GM03348 (cell line): ENCODE measurements at places on chromosomes 3 and 15.

- DNase-seq = no peak
Observed at GRCh38 chr3:16406166-16406565, 107.3 kb downstream of the RFTN1 start.

- DNase-seq = no peak
Observed at GRCh38 chr15:25609371-25609770, 170.5 kb upstream of the UBE3A start.

- no peak for DNase-seq
Observed at GRCh38 chr3:6504347-6504746, 356.6 kb upstream of the GRM7 start.

GRCh38 chr15:91632981-91633380, 220.5 kb upstream of the SLCO3A1 start:
- no peak for DNase-seq

- DNase-seq = no peak
Observed at GRCh38 chr3:179716226-179716625, 63.4 kb downstream of the USP13 start.

DNA sequence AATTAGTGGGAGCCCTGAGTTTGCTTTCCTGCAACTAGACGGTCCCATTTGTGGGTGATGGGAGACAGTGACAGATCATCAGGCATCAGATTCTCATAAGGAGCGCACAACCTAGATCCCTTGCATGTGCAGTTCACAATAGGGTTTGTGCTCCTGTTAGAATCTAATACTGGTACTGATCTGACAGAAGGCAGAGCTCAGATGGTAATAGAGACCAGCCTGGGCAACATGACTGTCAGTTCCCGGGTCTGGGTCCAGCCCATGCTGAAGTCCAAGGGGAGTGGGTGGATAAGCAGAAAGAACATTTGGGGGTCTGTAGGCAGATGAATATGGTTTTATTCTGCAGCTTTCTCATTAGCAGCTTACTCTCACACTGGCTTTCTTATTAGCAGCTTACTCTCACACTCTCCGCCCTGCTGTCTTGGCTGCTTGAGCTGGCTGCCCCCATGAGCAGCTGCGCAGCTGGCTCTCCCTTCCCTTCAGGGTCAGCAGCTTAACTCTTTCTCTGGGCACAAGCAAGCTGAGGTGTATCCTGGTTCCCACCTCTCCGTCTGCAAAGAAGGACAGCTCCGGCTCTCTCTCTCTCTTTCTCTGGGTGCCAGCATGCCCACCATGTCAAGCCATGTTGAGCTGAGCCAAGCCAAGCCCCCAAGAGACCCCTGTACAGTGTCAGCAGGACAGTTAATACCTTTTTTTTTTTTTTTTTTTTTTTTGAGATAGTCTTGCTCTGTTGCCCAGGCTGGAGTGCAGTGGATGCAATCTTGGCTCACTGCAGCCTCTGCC, 46.5 kb downstream of the KLHDC8B start:
- DNase-seq = no peak

DNA sequence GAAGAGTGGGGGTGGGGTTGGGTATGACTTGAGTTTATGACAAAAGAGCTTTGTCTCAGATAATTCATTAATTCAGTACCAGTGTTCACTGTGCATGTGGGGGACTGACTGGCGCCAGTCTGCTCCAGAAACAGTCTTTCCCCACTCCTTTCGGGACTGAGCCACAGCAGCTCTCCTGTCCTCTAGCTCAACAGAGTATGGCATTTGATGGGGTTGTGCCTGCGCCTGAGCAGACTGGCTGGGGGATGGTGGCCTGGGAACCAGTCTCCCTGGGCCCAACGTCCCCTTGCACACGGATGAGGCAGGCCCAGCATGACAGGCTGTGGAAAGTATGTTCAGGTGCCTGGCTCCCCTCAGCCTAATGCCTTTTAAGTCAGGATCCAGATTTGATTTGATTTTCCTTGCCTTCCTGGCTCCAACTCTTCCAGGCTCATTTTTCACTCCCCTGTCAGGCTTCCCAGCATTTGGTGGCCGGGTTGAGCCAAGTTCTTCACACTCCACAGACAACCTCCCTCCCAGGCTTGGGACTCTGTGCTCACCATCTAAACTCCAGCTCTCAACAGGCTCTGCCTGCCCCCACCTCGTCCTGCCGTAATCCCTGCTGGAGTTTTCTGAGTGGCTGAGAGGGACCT, 105.0 kb downstream of the MYLK start:
- DNase-seq = no peak

DNA sequence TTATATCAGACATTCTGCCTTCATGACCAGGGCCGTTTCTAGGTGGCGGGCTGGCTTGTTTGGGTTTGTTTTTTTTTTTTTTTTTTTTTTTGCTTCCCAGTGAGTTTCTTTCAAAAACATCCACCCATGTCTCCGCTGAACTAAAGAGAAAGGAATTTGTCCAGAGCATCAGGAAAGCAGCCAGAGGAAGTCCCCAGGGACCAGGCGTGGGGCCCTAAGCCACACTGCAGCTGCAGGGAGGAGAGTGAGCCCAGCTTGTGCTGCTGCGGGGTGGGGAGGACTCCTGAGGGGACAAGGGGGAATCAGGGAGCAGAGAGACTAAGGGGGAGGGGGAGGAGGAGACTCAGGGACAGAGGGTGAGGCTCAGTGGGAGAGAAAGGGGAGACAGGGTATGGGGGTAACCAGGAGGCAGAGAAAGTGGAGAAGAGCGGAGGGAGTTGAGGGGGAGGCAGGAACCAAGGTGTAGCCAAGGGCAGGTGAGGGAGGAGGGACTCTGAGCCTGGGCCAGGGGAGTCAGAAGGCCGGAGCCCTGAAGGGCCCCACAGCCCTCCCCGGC, 49.5 kb downstream of the CYP11A1 start:
- peak; percentile 93 for DNase-seq

- DNase-seq = peak; percentile 76
Observed at GRCh38 chr15:68431037-68431791, 749 bp downstream of the ITGA11 start.

GRCh38 chr15:94026458-94027304, 204.7 kb upstream of the MCTP2 start:
- peak; percentile 58 for DNase-seq

- peak; percentile 18 for DNase-seq
Observed at GRCh38 chr3:56855856-56856512, 54.2 kb upstream of the ARHGEF3 start.

DNA sequence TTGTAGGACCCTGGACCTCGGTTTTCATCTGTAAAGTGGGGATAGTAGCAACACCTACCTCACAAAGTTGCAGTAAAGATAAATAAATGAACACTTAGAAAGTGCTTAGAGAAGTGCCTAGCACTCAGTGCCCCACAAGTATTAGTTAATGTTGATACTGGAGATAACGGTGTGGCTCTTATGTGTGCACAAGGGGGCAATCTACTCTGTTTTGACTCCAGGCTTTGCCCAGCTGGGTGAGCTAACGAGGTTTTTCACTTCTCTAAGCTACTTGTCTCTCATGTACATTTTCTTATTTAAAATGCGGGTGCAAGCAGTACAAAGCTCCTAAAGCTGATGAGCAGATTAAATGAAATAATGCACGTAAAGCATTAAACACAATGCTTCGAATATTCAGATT, 193.5 kb upstream of the ICE2 start:
- no peak for DNase-seq

DNA sequence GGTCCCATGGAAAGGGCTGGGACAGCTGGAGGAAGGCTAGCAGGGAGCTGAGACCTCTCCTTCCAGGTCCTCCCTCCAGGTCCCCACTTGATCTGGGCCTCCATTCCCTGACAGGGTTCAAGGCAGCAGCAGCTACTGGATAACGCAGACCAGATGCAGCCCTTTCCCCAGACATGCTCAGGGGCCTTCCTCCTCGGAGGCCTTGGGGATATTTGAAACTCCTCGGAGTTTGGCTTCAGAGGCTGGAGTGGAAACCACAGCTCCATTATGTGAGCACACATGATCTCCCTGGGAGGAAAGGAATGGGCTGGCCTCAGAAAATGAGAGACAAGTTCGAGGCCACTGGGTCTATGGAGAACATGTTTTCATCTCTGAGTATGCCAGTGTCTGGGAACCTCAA, 119.3 kb downstream of the SMAD6 start:
- no peak for DNase-seq

DNA sequence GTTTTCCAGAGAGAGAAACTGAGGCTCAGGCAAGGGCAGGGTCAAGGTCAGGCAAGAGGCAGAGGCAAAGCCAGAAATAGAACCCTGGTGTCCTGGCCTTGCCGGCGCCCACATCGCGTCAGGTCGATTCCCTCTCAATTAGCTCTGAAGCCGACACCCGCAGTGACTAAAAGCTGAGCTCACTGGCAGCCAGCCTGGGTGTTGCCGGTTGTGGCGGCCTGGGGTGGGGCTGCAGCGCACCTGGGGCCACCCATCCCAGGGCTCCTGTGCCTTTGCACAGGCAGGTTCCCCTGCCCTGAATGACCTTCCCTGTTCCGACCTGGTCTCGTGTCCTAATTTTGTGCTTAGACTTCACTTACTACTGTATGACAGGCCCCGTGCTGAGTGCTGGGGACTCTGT, 6.2 kb downstream of the SEMA3F start:
- no peak for DNase-seq

DNA sequence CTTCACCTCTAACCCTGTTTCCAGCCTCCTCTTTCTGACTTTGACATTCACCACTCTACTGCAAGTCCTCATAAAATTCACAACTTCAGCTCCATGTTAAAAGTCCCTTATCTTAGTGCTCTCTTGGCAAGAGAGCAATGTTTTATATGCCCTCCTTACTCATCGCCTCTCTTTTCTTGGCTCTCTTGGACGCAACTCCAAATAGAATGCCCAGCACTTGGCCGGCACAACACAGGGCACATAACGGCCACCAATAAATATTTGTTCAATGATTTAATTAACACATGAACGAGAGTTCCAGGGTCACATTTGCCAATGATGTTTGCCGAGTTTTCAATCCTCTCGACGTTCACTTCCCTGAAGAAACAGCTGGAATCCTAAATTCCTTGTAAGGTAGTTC, 401.4 kb downstream of the ROBO1 start:
- no peak for DNase-seq

- DNase-seq = no peak
Observed at GRCh38 chr3:107910713-107911259, 180.0 kb downstream of the CD47 start.

DNA sequence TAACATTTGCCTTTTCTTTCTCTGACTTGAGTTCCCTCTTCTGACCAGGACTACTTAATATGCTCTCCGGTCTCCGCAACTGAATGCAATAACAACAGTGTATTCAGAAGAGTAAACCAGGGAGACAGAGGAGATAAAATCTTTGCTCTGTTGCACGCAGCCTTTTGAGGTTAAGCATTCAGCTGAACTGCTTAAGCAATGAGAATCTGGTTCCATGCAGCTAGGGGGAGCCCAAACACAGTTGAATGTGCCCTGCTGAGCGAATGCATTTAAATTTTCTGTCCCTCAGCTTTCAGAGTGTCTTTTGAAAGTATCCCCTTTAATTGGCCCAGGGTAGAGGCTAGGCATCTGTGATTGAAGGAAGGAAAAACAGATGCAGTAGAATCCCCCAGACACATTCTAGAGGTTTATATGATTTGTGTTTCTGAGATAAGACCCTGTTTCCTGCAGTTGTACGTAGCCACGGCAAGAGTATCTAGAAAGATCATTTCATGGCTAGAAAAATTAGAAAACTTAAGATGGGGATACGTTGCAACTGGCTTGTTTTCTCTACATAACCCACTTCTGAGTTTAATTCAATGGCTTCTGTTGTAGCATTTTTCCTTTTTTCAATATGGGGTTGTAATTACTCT, 309.6 kb downstream of the TUSC7 start:
- peak; percentile 71 for DNase-seq

GRCh38 chr3:176951586-176952292, 245.5 kb downstream of the TBL1XR1 start:
- DNase-seq = peak; percentile 30

GRCh38 chr3:103609472-103609871, 1174.7 kb downstream of the ZPLD1 start:
- no peak for DNase-seq

GRCh38 chr3:161748049-161748448, 251.4 kb downstream of the OTOL1 start:
- no peak for DNase-seq

- peak; percentile 86 for DNase-seq
Observed at GRCh38 chr15:39976291-39977274, 42.7 kb downstream of the EIF2AK4 start.

DNA sequence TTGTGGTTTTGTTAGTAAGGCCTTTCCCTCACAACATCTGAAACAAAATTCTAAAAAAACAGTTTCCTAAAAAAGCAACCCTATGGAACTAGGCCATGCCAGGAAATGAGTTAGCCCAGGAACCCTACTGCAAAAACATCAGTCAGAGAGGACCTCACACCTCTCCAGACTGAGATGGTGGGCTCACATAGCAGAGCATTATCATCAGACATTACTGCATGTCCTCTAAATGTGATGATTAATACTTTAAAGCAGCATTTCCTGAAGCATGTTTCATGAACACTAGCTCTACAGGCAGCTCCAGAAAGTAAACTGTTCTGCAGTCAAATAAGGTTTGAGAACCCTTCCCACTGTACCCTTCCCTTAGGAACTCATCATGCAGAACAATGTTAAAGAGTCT, 232.3 kb upstream of the MRPL3 start:
- DNase-seq = peak; percentile 55

- no peak for DNase-seq
Observed at GRCh38 chr3:9183011-9183410, 66.4 kb downstream of the SRGAP3 start.

GRCh38 chr3:122680475-122681283, at the start of gene PARP14:
TSS of gene PARP14 (plus strand) at chr3:122680839. CDS start at chr3:122680884, 45 bp downstream.
- DNase-seq = peak; percentile 74

GRCh38 chr15:38531509-38531908, 33.1 kb downstream of the RASGRP1 start:
- peak; percentile 17 for DNase-seq

DNA sequence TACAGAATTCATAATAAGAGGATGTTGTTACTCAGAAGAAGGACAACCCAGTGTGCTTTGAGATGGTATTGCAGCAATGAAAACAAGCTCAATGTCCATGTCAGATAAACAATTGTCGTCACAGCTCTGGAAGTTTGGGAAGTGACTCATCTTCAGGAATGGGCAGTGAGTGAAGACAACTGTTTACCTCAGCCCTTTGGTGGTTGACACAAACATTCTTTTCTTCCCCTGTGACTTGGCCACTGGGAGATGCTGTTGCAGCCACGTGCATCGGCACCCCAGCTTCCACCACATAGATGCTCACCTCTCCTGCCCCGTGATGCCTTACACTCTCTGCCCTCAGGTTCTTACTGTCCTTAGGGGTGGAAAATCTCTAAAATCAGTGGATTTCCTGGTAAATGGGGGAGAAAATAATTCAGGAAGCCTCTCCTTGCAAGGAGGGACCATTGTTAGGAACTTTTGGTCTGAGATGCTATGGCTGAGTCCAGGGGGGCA, 114.1 kb upstream of the GALNT15 start:
- DNase-seq = peak; percentile 89

GRCh38 chr3:43505351-43505750, 116.5 kb downstream of the ANO10 start:
- peak; percentile 43 for DNase-seq

GRCh38 chr3:113212150-113212843, 940 bp downstream of the BOC start:
- DNase-seq = peak; percentile 57

GRCh38 chr3:188533612-188534357, 379.8 kb downstream of the LPP start:
- no peak for DNase-seq
